GM23338 (cell line): ENCODE measurements at places on chromosomes 16 and 17. TPM values are rescaled to one million over a fixed set of nuclear protein-coding genes. Genes with fewer than 3 reads are reported as not detected.

GRCh38 chr17:54907376-54907775, 6.7 kb downstream of the TOM1L1 start:
- no peaks in the 10 kb centered on the region for H3K27me3 ChIP-seq
- H3K4me1 ChIP-seq = peaks cover 19% of the 10 kb centered on the region
- H3K4me3 ChIP-seq = no peak overlapping the region
- H3K27ac ChIP-seq = no peak overlapping the region
- H3K36me3 ChIP-seq = peaks cover 44% of the 10 kb centered on the region; the same call in 1 of the 2 replicates

ITGA2B gene
- 9.6 and 13.3 TPM in 2 replicates for total RNA-seq

DNA sequence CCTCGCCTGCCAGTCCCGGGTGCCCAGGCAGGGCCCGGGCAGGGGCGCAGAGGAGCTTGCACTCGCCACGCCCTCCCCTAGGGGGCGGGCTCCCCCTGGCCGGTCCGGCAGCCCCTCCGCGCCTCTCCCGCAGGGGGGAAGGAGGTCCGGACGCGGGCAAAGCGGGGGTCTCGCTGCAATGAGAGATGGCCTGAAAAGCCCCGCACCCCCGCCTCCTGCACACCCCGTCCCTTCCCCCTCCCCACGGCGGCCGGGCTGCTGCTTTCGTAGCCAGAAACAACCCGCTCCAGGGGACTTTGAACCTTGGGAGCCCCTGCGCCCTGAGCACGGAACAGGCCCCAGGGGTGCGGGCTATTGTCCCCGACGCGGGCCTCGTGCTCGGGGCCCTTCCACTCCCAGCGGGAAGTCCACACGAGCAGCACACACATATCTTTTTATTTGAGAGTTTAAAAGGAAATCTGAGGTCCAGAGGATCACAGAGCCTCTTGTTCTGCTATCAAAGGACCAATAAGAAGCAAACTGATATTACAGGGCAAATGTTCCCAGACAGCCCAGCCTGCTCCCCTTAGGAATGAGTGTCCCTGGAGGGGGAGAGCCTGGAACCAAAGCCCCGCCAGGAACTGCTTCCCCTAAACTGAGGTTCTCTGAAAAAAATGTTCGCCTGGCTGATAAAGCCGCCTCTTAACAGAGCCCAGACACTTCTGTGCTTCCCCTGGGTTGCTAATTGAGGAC, 5.8 kb upstream of the CBX4 start:
- H3K27ac ChIP-seq = no peak overlapping the region
- peaks cover 26% of the 10 kb centered on the region for H3K4me1 ChIP-seq
- peak; percentile 78 for DNase-seq

TAC4 gene
- not detected in 2 replicates for total RNA-seq

DNA sequence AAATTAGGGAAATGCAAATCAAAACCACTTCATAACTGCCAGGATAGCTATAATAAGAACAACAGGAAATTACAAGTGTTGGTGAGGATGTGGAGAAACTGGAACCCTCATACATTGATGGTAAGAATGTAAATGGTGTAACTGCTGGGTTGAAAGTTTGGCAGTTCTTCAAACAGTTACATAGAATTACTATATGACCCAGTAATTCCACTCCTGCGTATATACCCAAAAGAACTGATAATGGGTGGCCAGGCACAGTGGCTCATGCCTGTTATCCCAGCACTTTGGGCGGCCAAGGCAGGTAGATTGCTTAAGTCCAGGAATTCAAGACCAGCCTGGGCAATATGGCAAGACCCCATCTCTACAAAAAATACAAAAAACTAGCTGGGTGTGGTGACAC, 4.5 kb upstream of the CMTM4 start:
- no peak overlapping the region for H3K4me3 ChIP-seq
- H3K27me3 ChIP-seq = peaks cover 8% of the 10 kb centered on the region; the same call in 1 of the 2 replicates
- H3K27ac ChIP-seq = no peak overlapping the region
- H3K4me1 ChIP-seq = peaks cover 3% of the 10 kb centered on the region; the same call in 1 of the 2 replicates

GRCh38 chr16:50826797-50827316, 85.0 kb downstream of the CYLD start:
- H3K4me1 ChIP-seq = no peaks in the 10 kb centered on the region
- no peak overlapping the region for H3K27ac ChIP-seq
- no peak overlapping the region for H3K4me3 ChIP-seq
- DNase-seq = no peak

- no peaks in the 10 kb centered on the region for H3K36me3 ChIP-seq
- H3K4me1 ChIP-seq = no peaks in the 10 kb centered on the region
- H3K27ac ChIP-seq = no peak overlapping the region
- H3K27me3 ChIP-seq = no peaks in the 10 kb centered on the region
- H3K4me3 ChIP-seq = no peak overlapping the region
These were observed 34.8 kb downstream of the C17orf67 start for GRCh38 chr17:56798916-56799315.
